Tibial artery (tissue), 4 donors: ENCODE measurements at places on chromosomes 7 and 10.

DNA sequence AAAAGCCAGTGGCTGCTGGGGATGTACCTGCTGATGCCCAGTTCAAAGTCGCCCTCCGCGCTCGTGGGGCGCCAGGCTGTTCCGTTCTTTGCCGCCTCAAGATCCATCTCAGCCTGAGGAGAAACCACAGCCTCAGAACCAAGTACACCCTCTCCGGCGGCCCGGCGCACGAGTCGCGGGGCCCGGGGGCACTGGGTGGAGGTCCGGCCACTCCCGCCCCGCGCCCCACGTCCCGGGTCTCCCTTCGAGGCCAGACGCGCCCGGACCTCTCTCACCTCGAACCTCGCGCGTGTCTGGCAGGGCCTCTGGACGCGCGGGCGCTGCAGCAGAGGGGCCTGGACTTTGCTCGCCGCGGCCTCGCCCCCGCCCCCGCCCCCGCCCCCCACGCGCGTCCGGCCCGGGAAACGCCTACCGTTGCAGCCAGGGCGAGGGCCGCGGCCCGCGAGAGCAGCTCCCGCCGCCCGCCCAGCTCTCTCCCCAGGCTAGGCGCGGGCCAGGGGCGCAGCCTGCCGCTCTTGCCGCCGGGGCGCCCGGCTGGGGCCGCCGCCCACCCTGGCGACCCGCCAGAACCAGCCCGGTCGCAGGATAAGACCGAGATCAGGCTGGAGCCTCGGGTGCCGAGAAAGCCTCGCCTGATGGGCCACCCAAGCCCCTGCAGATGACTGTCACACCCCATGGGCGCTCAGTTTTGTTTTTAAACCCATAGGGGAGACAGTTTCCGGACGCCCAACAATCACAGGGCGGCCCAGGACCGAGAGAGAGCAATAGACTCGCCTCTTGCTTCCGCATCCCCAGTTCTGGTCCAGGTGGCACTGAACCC is at the start of gene ABCB4:
ABCB4 (minus strand) TSS at position 322 of the 820 bp plus-strand sequence; CDS start at position 107, 215 bp downstream.
- no peak for DNase-seq

DNA sequence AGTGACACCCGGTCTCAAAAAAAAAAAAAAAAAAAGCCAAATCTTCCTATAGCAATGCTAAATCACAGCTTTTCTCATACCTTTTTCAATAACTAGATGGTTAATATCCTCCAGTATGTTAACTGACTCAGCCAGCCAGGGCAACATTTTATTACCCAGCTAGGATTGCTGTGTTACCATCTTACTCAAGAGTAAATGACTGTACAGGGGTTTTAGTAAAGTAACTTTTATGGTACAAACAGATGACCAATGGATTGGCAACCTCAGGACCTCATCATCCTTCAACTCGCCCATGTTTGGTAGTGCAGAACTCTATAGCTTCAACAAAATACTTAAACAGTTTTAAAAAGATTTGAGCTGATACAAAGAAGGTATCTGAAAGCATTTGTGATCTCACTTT is 59.5 kb downstream of the HBP1 start:
- DNase-seq = no peak

DNA sequence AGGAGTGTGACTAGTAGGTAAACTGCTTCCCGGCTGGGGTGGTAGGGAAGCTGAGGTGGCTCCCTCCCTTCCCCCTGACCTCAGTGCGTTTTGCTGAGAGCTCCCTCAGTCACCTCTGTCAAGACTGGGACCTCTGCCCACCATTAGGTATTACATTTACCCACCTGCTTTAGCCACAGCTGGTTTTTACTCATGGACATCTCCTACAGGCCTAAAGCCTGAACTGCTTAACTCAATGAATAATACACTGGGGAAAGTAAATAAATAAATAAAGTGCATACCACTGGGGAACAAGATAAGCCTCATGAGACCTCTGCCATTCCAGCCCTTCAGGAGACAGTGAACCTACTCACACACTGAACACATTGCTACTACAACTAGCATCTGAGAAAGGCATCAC is 38.9 kb upstream of the CDK13 start:
- DNase-seq = no peak

DNA sequence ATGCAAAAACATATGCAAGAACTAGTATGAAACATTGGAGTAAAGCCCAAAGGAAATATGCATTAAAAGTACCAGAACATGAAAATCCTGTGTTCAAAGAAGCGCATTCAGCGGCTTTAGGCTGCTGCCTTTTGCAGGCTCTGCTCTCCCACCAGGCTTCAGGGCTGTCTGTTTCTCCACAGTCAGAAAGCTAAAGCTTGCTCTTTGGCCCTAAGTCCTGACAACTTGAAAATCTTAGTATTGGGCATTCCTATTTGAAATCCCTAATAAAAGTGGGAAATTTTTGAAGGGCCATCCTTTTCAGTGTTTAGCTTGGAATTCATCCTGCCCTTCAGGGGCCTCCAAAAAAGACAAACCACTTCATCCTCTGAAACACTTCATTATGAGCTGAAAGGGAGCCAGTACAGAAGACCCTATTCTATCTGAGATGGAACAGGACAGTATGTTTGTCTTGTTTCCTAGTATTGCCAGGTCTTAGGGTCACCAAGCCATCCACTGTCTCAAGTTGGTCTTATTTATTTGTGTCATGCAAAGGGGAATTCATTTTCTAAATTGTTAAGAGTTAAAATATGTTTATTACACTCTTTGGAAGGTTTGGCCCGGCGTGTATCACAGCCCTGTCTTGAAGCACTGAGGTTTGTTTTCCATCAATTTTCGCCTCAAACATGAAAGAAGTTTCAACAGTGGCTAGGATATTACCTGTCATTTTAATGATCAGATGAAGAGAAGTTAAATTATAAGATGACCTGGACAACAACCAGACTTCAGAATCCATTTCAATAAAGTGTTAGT is 326.3 kb upstream of the BMPER start:
- no peak for DNase-seq

- DNase-seq = no peak
Observed at GRCh38 chr7:76198202-76198601, 3.5 kb upstream of the SRRM3 start.

- DNase-seq = peak; percentile 75
Observed at GRCh38 chr7:36155811-36156361, 2.8 kb downstream of the EEPD1 start.

- no peak for DNase-seq
Observed at GRCh38 chr7:80428161-80429054, 83.5 kb downstream of the GNAT3 start.

DNA sequence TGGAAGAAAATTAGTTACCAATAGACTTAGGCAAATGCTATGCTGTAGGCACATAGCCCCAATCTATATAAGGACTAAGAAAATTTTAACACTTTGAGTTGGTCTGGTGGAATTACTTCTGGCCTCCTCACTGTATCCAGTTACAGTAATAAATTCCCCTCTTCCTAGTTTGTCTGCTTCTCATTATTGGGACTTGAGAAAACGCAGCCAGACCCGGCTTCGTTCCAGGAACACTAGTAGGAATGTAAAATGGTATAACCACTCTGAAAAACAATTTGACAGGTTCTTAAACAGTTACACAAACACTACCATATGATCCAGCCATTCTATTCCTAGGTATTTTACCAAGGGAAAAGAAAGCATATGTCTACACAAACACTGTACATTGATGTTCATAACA is 150.2 kb downstream of the VPS50 start:
- DNase-seq = no peak

DNA sequence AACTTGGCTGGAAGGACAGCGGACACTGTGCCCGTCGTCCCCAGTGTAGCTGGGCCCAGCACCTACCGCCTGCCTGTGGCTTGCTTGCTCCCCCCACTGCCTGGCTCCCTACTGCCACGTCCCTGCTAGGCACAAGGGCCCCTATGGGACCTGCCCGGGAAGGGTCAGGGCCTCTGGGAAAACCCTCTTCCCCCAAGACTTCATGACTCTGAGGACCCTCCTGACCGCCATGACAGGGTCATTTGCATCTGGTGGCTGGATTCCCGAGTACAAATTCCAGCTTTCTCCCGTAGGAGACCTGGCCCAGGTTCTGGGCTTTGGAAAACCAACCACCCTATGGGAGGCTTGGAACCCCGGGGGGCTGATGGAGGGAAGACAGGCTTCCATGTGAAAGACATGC is 1.4 kb upstream of the MMD2 start:
- no peak for DNase-seq

- no peak for DNase-seq
Observed at GRCh38 chr10:130721971-130722370, 585.8 kb downstream of the GLRX3 start.
